ENCODE measurements at places on chromosomes 7 and 10.

DNA sequence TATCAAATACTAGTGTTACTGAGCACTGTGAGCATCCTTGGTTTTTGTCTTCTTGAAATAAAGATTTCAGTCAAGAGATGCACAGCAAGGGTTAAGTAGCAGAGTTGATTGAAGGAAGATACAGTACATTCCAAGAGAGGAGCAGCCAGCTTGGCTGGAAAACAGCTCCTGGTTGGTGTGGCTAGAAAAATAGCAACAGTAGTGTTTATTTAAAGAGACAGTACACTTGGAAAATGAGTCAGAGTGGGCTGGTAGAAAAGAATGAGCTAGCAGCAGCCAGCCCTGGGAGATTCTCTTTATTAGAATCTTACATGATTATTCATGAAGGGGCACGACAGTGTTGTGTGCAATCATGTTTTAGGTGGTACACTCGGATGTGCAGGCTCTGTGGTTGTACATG, 1016.4 kb upstream of the SORCS1 start:
- no peak for DNase-seq

- DNase-seq: no peak
Observed at GRCh38 chr7:100822236-100823139, 4.8 kb downstream of the EPHB4 start.

DNA sequence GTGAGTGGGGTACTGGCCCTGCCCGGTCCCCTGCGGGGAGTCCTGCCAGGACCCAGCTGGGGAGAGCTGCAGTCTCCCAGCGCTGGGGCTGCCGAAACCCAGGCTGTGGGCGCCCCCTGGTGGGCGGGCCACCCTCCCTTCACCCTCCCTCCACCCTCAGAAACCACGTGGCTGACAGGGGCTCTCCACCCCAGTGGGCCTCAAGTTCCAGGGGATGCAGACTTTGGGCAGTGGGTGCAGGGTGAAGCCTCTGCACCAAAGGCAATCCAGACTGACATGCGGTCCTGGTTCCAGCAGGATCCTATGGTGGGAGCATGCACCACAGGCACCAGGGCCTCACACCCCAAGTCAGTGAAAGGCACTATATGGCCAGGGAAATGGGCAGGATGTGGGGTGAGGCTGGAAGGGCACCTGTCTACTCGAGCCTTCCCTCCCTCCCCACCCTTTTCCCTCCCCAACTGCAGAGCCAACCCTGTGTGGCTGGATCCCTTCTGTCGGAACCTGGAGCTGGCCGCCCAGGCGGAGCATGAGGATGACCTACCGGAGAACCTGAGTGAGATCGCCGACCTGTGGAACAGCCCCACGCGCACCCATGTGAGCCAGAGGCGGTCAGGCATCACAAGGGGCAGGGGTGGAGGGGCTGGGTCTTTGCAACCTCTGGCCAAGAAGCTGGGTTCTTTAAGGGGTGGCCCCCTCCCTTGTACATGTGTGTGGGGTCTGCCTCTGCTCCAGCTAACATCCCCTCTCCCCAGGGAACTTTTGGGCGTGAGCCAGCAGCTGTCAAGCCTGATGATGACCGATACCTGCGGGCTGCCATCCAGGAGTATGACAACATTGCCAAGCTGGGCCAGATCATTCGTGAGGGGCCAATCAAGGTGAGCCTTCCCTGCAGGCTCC, 38.8 kb downstream of the PSAP start:
- DNase-seq: no peak

GRCh38 chr7:84271543-84271942, 77.0 kb upstream of the SEMA3A start:
- no peak for DNase-seq

- DNase-seq: no peak
Observed at GRCh38 chr7:100221231-100221718, 1.5 kb downstream of the PVRIG start.

DNA sequence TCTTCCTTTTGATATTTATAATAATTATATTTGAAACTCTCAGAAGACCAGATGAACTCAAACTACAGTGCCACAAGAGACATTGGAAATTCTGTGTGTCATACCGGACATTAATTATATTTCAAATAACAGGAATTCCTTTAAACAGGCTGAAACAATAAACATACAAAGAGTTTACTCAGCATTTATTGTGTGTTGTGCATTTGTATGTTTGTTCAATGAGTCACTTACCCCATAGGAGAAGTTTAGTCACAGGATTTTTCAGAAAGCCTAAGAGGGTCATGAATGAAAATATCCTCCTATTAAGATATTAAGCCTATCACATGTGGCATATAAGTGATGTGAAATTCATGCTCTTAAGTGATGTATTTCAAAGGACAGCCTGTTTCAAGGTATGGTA, 566.8 kb downstream of the CNTNAP2 start:
- DNase-seq: peak; percentile 34

GRCh38 chr10:75682649-75683557, 251.5 kb downstream of the LRMDA start:
- no peak for DNase-seq

GRCh38 chr10:129853562-129853903, 110.5 kb downstream of the EBF3 start:
- no peak for DNase-seq

GRCh38 chr10:33352175-33352574, 17.7 kb upstream of the NRP1 start:
- DNase-seq: no peak

DNA sequence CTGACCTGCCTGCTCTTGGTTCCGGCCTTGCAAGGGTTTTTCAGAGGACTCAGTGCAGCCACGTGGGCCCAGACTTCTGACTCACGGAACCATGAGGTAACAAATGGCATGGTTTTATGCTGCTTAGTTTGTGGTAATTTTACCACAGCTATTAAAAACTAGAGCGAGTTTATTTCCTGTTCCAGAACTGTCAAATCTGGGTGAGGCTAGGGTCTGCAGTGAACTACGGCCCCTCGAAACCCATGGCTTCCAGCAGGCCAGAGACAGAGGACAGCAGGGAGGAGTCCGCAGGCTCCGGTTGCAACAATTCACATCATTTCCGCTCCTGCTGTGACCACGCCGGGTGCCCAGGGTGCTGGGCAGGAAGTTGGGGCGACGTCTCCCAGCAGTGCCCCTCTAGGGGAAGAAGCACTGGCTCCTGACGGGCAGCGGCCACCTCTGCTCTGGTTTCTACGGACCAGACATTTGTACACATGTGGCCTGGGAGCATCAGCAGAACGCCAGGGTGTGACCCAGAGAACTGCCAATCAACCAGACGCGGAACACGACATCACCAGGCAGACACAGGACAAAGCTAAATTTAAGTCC, 74.8 kb downstream of the ADARB2 start:
- DNase-seq: no peak

DNA sequence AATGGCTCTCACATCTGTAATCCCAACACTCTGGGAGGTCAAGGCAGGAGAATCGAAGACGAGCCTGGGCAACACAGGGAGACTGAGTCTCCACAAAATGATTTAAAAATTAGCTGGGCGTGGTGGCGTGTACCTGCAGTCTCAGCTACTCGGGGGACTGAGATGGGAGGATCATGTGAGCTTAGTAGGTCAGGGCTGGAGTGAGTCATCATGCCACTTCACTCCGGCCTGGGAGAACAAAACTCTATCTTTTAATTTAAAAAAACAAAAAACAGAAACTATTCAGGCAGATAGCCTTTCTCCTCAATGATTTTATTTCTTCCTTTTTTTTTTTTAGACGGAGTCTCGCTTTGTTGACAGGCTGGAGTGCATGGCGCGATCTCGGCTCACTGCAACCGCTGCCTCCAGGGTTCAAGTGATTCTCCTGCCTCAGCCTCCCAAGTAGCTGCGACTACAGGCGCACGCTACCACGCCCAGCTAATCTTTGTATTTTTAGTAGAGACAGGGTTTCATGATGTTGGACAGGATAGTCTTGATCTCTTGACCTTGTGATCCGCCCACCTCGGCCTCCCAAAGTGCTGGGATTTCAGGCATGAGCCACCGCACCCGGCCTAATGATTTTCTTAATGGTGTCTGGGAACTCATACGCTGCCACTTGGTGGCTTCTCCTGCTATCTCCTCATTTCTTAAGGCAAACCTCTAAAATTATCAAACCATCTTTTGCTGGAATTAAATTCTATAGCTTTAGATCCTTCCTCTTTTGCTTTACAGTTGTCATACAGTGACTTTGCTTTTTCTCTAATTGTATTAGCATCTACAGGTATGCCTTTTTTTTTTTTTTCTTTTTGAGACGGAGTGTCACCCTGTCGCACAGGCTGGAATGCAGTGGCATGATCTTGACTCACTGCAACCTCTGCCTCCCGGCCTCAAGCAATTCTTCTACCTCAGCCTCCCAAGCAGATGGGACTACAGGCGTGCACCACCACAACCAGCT, 22.9 kb downstream of the SRPK2 start:
- no peak for DNase-seq

- no peak for DNase-seq
Observed at GRCh38 chr7:13852281-13852968, 137.0 kb downstream of the ETV1 start.

DNA sequence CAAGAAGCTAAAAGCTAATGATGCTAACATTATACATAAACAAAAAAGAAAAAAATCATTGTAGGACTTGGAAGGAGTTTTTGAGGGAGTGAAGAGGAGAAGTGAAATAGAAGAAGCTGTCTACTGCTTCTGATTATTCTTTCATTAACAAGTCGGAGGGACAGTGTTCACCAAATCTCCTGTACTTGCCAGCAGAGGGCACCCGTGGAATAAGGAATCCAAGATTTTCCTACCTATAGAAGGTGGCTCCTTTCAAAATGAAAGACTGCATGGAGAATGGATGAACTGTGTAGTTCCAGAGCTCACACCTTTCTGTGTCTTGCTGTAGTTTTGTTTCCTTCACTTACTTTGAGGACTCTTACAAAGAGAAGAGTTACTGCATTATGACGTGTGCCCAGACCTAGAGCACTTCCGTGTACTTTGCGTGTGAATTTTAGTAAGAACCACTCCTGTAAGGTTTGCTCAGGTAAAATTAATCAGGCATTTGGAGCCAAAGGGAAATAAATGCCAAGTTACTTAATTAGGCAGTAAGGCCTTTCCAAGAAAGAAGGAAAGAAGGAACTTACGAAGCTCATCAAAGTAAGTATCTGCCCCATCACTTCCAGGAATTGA, 145.1 kb downstream of the SEMA3D start:
- no peak for DNase-seq

DNA sequence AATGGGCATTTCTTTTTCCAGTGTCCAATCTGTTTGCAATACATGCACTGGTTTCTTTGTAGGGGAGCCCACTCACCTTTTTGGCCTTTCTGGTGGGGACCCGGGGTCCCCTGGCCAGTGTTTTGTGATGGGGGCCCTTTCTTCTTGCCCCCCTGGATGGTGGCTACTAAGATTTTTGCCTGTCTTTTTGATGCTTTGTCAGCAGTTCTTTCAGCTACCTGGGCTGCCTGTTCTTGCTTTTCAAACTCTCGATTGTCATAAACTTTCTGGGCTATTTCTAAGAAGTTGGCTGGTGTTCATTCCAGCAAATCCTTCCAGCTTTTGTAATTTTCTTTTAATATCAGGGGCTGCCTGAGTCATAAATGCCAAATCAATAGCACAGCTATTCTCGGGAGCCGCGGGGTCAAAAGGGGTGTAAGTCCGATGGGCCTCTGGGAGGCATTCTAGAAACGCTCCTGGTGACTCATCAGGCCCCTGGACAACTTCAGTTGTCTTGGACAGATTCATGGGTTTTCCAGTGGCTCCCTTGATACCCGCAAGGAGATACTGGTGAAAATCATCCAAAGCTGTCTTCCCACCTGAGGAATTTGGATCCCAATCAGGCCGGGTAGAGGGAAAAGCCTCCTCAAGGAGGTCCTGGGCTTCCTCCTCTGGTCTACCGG, 79.0 kb downstream of the PRR15 start:
- DNase-seq: no peak

- no peak for DNase-seq
Observed at GRCh38 chr7:118330388-118330787, 105.9 kb downstream of the ANKRD7 start.

DNA sequence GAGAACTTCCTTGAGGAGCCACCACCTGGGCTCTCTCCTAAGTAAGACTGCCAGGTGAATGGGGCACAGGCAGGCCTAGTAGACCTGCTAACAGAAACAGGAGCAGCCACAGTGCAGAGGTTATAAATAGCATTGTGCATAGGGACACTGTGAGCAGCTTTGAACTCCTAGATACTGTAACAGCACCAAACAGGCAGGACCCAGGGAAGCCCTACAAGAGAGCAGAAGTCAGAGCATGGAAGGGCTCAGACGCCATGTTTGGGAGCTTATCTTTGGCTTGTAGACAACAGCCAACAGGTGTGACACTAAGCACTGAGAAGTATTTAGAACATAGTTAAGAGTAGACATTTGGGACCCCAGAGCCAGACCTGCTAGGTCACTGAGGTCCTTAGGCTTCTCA, 14.5 kb downstream of the XRCC2 start:
- DNase-seq: no peak

GRCh38 chr10:100793055-100793454, 47.7 kb downstream of the PAX2 start:
- no peak for DNase-seq

DNA sequence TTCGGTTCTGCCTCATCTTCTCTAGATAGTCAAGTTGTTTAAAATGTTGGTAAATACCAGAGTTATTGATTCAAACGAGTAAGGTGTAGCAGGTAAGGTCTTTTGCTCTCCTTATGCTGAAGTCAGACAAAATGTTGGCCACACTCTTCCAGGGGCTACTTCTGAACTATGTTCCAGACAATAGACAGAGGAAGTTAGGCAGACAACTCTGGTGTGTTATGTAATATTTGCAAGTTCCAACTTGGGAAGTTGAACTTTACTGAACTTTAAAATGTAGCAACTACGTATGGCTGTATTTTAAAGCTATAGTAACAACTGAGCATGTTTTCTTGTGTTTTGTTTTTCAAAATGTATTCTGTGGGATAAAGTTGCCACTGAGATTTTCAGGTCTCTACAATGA, 125.7 kb upstream of the NEBL start:
- DNase-seq: no peak

- DNase-seq: no peak
Observed at GRCh38 chr10:96440361-96441292, 73.1 kb downstream of the TLL2 start.

- no peak for DNase-seq
Observed at GRCh38 chr7:70457883-70458680, 673.9 kb upstream of the GALNT17 start.

GRCh38 chr7:114688443-114689055, 233.3 kb upstream of the MDFIC start:
- DNase-seq: no peak

Measured in brain pericyte (primary cell).